ENCODE measurements at places on chromosomes 12 and 14.

- DNase-seq: no peak
These were observed 778.4 kb downstream of the GALC start for GRCh38 chr14:87214558-87214957.

GRCh38 chr12:21769307-21769706, 5.2 kb downstream of the KCNJ8 start:
- DNase-seq: no peak

DNA sequence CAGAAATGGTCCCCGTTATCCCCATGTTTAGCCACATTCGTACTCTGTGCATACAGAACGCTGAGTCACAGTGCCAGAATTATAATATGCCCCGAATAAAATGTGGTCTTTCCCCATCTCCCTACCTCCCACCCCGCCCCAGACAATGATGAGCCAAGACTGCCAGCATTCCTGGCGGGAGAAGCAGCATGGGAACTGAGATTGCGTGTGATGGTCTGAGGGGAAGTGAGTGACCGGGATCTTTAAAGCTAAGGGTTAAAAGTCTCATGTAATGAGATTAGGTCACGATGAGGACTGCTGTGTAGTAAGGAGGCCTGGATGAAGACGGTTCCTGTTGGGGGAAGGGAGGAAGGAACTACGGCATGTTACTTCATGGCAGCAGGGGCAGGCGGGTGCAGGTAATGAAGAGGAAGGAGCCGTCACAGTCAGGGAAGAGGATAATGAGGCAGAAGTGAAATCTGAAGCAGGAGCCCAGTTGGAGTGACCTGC, 243.3 kb upstream of the FKBP4 start:
- no peak for DNase-seq

DNA sequence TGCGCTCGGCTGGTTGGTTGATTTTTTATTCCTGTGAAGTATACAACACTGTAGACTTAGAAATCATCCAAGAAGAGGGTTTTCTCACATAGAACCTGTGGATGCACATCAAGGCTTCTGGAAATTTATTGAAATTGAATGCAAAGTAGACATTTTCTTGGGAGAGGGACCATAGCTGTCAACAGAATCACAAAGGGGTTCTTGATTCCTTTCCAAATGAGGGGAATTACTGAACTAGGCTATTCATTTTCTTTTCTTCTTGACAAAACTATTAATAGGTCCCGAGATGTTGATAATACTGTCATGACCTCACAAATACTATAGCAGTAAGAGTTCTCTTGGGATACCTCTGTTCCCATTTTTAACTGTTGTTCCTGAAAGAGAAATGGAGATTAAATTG, 73.9 kb downstream of the AKAP6 start:
- no peak for DNase-seq
